Natural killer cell (primary cell): ENCODE measurements at places on chromosomes 5 and 9. TPM values are rescaled to one million over a fixed set of nuclear protein-coding genes. Genes with fewer than 3 reads are reported as not detected.
A peak's percentile ranks its signal among the peaks of the same experiment; 100 is the strongest.

GRCh38 chr5:179648410-179648809 lies 24.9 kb upstream of the HNRNPH1 start:
- H3K4me3 ChIP-seq = no peak overlapping the region
- no peaks in the 10 kb centered on the region for H3K27me3 ChIP-seq
- no peak for DNase-seq

DNA sequence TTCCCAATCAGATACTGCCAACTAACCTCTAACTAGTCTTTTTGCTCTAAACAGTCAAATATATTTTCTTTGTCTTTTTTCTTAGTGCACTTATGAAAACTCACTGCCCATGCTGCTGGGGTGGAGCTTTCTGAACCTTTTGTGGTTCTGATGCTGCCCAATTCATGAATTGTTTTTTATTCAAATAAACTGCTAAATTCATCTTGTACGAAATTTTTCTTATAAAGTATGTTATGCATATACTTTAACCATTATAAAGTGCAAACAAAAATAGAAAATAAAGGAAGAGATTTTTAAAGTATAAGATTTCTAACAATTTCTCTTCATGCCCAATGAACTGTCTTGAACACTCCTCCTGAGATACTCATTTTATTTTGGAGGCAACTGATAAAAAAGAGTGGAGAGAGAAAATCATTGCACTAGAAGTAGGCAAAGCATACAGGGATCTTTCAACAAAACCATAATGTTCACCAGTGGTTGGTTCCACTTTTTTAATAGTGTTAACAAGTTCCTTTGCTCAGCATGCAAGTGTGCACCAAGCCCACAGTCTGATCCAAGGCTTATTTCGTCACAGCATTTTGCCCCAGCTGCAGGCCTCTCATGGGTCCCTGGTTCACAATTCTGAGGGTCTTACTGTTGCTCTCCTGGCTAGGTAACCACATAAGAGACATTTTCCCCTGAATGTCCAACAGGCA lies 6.2 kb upstream of the FYB1 start:
- no peak for DNase-seq
- H3K36me3 ChIP-seq = peaks cover 3% of the 10 kb centered on the region
- no peak overlapping the region for H3K27ac ChIP-seq
- no peak overlapping the region for H3K4me3 ChIP-seq

DNA sequence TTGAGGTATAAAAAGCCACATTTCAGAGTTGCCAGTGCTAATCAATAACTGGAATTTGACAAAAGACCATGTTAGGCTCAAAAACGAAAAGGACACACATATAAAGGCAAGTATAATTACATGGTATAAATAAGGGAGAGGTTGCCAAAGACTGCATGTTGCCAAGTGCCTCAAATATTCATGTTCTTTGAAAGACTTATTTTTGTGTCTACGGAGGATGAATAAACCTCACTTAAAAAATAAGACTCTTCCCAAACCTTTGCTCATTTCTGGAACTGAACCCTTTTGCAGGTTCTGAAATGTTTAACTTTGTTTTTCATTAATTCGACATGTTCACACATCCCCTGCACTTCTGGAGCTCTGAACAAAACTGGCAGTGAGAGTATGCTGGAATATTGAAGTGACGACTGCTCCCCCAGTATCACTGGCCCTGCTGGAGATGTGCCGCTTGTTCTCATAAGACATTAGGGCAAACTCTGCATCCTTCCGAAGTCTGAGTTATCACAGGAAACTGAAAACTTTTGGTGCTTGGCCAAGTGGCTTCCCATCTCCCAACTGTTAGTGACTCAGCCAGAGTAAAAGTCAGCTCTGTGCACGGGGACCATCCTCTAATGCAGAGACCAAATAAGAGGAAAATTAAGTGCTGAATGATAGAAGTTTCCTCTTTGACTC lies 336.8 kb downstream of the GLIS3 start:
- H3K36me3 ChIP-seq = no peaks in the 10 kb centered on the region
- no peak overlapping the region for H3K27ac ChIP-seq

DNA sequence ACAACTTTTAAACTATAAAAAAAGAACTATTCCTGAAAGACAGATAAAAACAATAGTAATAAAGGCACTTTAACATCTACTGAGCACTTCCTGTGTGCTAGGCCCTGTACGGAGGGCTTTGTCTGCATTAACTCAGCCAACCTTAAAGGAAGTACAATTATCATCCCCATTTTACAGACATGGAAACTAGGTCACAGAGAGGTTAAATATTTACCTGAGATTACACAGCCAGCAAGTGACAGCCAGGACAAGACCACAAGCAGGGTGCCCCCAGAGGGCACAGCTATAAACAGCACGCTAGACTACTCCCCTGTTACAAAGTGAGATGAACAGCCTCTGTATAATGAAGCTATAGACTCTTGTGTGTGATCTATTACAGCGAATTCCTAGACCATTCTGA lies 25.5 kb downstream of the DDX31 start:
- no peak overlapping the region for H3K27ac ChIP-seq
- H3K27me3 ChIP-seq = no peaks in the 10 kb centered on the region
- no peak overlapping the region for H3K4me3 ChIP-seq
- H3K4me1 ChIP-seq = no peaks in the 10 kb centered on the region

GRCh38 chr9:136527721-136528710 lies 17.8 kb downstream of the NOTCH1 start:
- DNase-seq = no peak
- H3K36me3 ChIP-seq = peaks cover 13% of the 10 kb centered on the region
- H3K27ac ChIP-seq = peak overlapping the region; percentile 53
- no peak overlapping the region for H3K4me3 ChIP-seq

The NR5A1 gene
- not detected for total RNA-seq

DNA sequence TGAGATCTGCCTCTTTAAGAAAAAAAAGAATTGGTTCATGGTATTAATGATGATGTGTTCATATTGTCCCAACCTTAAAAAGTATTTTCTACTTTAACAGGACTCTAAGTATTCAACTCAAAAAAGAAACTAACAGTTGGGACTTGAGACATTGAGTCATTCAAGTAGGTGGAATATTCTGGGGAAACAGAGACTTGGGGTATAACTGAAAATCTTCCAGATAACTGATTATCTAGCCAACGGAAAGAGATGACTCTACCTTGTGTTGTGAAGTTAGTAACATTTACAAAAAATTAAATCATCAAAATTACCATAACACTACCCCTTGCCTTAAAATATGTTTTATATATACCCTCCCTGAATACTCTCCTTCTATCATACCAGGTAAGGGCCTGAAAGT lies 19.1 kb downstream of the OXCT1 start:
- H3K36me3 ChIP-seq = peaks cover 48% of the 10 kb centered on the region
- no peak overlapping the region for H3K27ac ChIP-seq
- no peaks in the 10 kb centered on the region for H3K27me3 ChIP-seq
- H3K4me3 ChIP-seq = no peak overlapping the region
- no peaks in the 10 kb centered on the region for H3K4me1 ChIP-seq

DNA sequence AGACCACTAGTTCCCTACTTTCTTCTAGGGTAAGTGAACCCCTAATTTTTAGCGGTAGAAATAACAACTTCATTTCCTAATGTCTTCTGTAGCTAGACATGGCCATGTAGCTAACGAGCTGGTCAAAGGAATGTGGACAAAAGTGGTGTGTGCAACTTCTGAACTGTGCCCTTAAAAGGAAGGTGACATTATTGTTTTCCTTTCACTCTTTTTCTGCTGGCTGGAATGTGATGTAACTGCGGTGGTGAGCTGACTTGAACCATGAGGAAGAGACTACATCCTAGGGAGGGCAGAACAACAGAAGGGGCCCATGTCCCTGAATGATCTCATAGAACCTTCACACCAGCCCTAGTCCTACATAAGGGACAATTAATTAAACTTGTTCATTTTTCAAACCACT lies 1.3 kb upstream of the SNX2 start:
- peaks cover 7% of the 10 kb centered on the region for H3K4me1 ChIP-seq
- peak; percentile 4 for DNase-seq
- H3K4me3 ChIP-seq = no peak overlapping the region

DNA sequence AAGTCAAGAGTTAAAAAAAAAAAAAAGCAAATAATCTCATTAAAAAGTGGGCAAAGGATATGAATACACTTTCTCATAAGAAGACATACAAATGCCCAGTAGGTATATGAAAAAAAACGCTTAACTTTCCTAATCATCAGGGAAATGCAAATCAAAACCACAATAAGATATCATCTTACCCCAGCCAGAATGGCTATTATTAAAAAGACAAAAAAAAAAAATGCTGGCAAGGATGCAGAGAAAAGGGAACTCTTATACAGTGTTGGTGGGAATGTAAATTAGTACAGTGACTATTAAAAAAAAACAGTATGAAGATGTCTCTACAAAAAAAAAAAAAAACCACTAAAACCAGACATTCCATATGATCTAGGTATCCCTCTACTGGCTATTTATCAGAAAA lies 79.4 kb downstream of the LPAR1 start:
- no peak for DNase-seq
- H3K27ac ChIP-seq = no peak overlapping the region
- no peaks in the 10 kb centered on the region for H3K36me3 ChIP-seq
- H3K27me3 ChIP-seq = no peaks in the 10 kb centered on the region

DNA sequence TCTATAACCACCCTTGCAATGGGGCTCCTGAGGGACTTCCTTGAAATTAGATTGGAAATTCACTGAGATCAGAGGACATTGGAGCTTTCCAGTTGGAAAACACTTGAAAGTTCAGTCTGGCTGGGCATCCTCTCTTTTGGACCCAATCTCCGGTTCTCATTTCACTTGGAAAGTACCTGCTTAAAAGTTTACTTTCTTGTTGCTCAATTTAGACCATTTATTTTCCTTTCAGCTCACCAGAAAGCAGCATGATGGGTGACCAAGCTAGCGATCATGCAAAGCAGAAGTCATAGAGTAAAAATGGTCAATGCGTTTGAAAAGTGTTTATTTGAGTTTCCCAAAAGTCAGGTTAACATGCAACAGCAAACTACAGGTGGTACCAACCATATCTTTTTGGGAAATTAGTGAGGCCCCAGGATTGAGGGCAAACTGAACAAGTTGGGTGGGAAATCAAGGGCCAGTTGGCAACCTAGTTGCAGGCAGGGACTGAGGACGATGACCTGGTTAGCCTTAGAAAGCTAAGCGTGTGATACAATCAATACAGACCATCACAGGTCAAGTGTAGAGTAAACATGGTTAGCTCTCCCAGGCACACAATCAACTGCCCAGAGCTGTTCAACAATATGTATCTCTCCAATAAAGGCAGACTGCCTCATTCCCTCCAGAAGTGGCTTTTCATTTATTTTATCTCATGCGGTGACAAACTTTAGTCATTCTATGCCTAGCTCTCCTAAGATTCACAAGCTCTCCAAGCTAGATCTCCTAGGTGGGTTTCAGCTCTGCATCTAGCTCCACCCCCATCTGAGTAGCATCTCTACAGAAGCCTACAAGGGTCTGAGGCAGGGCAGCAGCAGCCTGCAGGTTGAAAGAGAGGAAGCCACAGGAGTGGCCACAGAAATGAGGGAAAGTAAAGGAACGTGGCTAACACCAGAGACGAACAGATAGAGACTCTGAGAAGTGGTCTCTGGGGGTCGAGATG lies 136.9 kb downstream of the UGCG start:
- H3K4me1 ChIP-seq = peaks cover 53% of the 10 kb centered on the region
- no peaks in the 10 kb centered on the region for H3K27me3 ChIP-seq
- H3K27ac ChIP-seq = no peak overlapping the region
- no peak for DNase-seq

DNA sequence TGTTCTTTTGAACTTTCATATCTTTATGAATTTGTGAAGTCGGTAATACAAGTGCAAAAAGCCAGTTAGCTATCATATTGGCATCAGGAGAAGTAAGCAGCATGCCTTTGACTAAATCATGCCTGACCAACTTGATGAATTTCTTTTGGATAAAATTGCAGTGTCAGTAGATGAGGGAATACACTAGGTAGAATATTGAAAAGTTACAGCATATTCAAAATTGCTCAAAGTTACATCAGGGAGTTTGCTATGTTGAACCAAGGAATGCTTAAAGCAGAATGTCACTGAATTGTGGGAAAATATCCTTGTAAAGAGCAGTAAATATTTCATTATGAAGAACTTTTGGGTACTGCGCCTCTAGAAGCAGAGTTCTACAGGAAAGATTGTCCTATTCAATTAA lies 87.1 kb upstream of the TLX3 start:
- H3K27me3 ChIP-seq = no peaks in the 10 kb centered on the region
- H3K36me3 ChIP-seq = no peaks in the 10 kb centered on the region
- peaks cover 3% of the 10 kb centered on the region for H3K4me1 ChIP-seq
- H3K27ac ChIP-seq = no peak overlapping the region
- no peak for DNase-seq
- H3K4me3 ChIP-seq = no peak overlapping the region

GRCh38 chr5:96385538-96385937 lies 47.5 kb downstream of the PCSK1 start:
- H3K4me3 ChIP-seq = no peak overlapping the region
- DNase-seq = no peak
- H3K36me3 ChIP-seq = no peaks in the 10 kb centered on the region
- H3K27ac ChIP-seq = no peak overlapping the region

- no peak overlapping the region for H3K4me3 ChIP-seq
- H3K27ac ChIP-seq = no peak overlapping the region
- DNase-seq = no peak
- H3K27me3 ChIP-seq = no peaks in the 10 kb centered on the region
Observed at GRCh38 chr5:57618767-57619381, 136.3 kb upstream of the ACTBL2 start.

GRCh38 chr5:16135003-16135402 lies 44.6 kb downstream of the MARCHF11 start:
- no peak overlapping the region for H3K27ac ChIP-seq
- no peaks in the 10 kb centered on the region for H3K36me3 ChIP-seq
- H3K27me3 ChIP-seq = no peaks in the 10 kb centered on the region
- H3K4me3 ChIP-seq = no peak overlapping the region
- no peaks in the 10 kb centered on the region for H3K4me1 ChIP-seq

- no peaks in the 10 kb centered on the region for H3K4me1 ChIP-seq
- H3K4me3 ChIP-seq = no peak overlapping the region
- no peaks in the 10 kb centered on the region for H3K27me3 ChIP-seq
Observed at GRCh38 chr5:7321724-7322123, 74.2 kb upstream of the ADCY2 start.

The GABBR2 gene
- total RNA-seq = not detected

- DNase-seq = peak; percentile 79
- H3K4me1 ChIP-seq = peaks cover 48% of the 10 kb centered on the region
- no peaks in the 10 kb centered on the region for H3K27me3 ChIP-seq
- H3K36me3 ChIP-seq = no peaks in the 10 kb centered on the region
Observed at GRCh38 chr5:139745800-139746690, 49.6 kb upstream of the PSD2 start.

The IFNK gene
- not detected for total RNA-seq

GRCh38 chr9:137432687-137433348 lies 8.3 kb downstream of the ENTPD8 start:
- H3K36me3 ChIP-seq = no peaks in the 10 kb centered on the region
- H3K27me3 ChIP-seq = no peaks in the 10 kb centered on the region
- no peak overlapping the region for H3K4me3 ChIP-seq
- H3K4me1 ChIP-seq = peaks cover 29% of the 10 kb centered on the region

GRCh38 chr9:21833090-21833801 lies 30.8 kb downstream of the MTAP start:
- H3K4me3 ChIP-seq = no peak overlapping the region
- peak overlapping the region; percentile 4 for H3K27ac ChIP-seq
- H3K4me1 ChIP-seq = no peaks in the 10 kb centered on the region
- H3K36me3 ChIP-seq = peaks cover 26% of the 10 kb centered on the region

GRCh38 chr5:1952021-1952420 lies 69.3 kb upstream of the IRX4 start:
- no peaks in the 10 kb centered on the region for H3K27me3 ChIP-seq
- no peaks in the 10 kb centered on the region for H3K36me3 ChIP-seq
- H3K4me3 ChIP-seq = no peak overlapping the region
- H3K27ac ChIP-seq = no peak overlapping the region
- H3K4me1 ChIP-seq = no peaks in the 10 kb centered on the region
- no peak for DNase-seq
